ENCODE measurements at places on chromosomes 5 and 9. TPM values are rescaled to one million over a fixed set of nuclear protein-coding genes. Genes with fewer than 3 reads are reported as not detected.

DNA sequence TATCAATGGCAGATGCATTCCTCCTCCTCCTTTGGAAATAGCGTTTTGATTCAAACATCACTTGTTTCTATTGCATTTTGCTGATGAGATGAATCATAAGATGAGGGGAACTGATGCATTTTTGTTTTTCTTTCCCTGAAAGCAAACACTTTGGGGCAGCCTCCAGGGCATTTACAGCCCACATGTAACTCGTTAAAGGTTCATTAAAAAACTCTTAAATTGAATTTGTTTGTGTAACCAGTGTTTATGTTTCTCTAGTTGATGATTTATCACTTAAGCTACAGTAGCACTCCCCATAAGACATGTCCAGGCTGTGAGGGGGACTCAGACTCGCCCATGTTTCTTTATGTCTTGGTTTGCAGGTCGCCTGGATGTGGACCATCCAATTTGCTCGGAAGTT, 246.1 kb upstream of the ANKH start:
- no peak for DNase-seq

- DNase-seq: peak; percentile 86
These were observed 29.9 kb downstream of the CD180 start for GRCh38 chr5:67166460-67167285.

DNA sequence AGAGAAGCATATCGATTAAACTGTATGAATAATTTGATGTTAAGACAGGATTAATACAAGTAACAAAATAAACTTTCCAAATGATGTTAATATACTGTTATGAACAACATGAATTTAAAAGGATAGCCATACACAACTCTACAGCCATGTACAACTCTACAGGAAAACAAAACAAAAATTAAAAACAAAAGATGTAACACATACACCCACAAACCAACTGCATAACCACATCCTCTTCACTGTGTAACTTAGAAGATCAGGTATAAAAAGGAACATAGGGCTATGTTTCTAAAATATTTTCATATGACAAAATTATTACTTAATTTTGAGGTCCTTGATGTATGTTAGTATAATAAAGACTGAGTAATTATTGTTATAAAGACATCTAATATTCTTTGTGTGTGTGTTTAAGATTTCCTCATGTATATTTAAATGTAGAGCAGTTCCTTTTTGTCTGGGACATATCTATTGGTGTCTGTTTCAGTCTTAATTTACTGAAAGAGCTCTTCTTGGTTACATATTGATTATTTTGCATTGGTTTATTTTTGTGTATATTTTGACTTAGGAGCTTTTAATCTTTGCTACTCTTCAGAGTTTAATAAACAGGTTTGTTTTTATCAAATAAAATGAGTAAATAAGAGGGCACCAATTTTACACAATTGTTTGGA, 966.8 kb upstream of the CTNND2 start:
- DNase-seq: no peak

DNA sequence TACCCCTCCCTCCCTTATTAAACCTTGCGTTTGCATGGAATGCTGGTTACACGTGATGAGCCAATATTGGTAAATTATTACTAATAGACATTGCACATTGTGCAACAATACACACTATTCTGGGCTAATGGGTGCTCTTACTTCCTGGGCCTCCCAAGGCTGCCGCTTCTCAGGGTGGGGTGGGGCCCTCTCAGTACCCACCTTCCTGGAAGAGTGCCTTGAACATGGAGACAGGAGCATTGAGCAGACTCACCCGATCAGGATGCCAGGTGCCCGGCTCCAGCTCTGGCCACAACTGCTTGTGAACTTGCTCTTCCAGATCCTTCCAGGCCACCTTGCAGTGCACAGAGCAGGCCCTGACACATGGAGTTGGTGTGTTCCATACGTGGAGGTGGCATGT, 24.7 kb upstream of the CEP72 start:
- DNase-seq: no peak

- DNase-seq: peak; percentile 52
These were observed 159.6 kb downstream of the TLE4 start for GRCh38 chr9:79731171-79731890.

DNA sequence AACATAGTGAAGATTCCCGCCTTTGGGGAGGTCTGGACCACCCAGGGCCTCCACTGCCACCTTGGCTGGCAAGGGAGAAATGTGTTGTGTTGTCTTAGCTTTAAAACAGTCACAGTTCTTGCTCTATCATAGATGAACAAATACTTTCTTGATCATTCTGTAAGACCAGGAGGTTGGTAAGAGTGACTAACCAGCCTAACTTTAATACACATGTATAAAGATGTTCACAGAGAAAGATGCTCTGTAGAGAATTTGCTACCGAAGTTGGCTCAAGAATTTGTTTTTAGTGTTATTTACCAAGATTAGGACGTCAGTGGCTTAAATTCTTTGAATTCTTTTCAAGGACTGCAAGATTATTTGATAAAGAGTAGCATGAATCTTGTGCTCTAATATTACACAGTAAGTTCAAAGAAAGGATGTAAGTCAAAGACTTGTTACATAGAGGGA, 28.4 kb downstream of the GLRX start:
- no peak for DNase-seq

DNA sequence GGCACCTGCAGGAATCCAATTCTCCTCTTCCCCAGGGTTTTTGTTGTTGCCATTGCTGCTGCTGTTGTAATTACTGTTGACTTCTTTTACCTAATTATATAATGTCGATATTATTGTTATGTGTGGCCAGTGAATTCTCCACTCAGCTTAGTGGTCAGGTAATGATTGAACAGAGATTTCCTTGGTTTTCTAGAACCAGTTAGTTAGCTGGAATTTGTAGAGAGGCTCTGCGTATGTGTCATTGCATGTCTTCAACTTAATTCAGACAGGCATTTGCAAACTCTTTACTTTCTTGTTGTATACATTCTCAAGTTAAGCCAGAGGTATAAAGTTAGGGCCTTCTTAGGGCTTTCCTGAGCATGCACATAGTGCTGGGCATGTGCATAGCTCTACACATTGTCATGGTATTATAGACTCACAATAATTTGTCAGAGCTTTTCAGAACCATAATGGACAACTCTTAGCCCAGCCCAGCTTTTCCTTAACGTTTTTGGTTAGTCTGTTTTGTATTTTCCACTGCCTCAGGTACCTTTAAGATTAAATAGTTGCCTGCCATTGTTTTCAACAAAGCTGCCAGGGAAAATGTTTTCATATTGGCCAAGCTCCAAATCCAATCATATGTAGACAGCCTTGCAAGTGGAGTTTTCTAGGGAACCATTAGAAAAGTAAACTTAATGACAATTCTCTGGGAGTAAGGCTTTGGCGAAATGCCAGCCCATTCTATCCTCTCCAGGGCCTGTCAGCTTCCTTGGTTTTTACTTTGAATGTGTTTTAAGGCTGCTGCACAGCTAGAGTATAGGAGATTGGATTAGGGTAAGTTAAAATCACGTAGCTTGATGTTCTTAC, 68.1 kb downstream of the UBE2R2 start:
- DNase-seq: no peak

DNA sequence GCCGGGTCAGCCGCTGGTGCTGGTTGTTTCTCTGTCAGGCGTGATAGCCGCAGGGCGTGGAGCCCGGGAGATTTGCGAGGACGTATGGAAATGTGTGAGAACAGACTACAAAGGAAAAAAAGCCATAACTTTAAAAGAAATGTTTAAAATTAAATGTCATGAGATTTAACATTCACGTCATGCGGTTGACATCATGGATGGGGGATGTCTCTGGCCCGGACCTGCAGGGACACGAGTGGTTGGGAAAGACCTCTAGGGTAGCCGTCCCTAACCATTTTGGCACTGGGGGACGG, 643 bp upstream of the RNF130 start:
- no peak for DNase-seq

The RETREG1 gene
- 31.7 TPM for total RNA-seq

The ANGPTL2 gene
- not detected for total RNA-seq
